GM23338 (cell line): ENCODE measurements at places on chromosomes 6 and 20.

- DNase-seq, result no peak
Measured at GRCh38 chr6:148906386-148906785, 159.6 kb downstream of the UST start.

- DNase-seq, result no peak
Measured at GRCh38 chr6:44203955-44204354, 12.8 kb upstream of the MYMX start.

DNA sequence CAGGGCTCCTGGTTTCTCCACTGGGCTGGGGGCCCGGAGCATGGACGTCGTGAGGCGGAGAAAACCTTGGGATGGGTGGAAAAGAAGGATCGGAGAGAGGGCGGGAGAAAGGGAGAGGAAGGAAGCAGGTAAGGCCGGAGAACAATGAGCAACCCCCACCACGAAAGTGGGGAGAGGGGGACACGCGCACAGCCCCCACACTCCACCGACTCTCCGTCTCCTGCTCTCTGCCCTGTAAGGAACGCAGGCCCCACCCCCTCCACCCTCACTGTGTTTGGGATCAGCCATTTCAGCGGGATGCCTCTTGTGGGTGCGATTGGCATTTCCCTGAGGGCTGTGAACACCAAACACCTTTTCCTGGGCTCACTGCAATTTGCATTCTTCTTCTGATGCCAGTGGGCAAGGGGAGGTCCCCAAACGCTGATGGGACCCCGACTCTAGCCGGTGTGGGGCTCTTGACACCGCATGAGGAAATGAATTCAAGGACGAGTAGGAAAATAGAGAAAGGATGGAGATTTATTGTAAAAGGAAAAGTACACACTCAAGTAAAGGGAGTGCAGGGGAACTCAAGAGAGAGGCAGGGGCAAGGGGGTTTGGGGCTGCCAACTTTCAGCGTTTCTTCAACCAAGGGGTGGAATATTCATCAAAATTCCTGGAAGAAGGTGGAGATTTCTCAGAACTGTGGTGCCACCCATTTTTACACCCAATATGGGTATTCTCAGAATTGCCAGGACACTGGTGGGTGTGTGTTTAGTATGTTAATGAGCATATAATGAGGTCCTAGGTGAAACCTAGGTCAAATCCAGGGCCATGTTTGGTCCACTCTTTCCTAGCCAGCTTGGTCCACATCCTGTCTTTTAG lies 13.1 kb upstream of the RAET1L start:
- peak; percentile 63 for DNase-seq

GRCh38 chr6:159331451-159331850 lies 162.3 kb downstream of the FNDC1 start:
- DNase-seq, result no peak

- DNase-seq, result no peak
Measured at GRCh38 chr6:122621638-122622037, 11.4 kb downstream of the PKIB start.

- no peak for DNase-seq
Measured at GRCh38 chr6:106560996-106561685, 68.2 kb downstream of the RTN4IP1 start.

GRCh38 chr20:53284696-53285095 lies 308.9 kb downstream of the ZNF217 start:
- no peak for DNase-seq

DNA sequence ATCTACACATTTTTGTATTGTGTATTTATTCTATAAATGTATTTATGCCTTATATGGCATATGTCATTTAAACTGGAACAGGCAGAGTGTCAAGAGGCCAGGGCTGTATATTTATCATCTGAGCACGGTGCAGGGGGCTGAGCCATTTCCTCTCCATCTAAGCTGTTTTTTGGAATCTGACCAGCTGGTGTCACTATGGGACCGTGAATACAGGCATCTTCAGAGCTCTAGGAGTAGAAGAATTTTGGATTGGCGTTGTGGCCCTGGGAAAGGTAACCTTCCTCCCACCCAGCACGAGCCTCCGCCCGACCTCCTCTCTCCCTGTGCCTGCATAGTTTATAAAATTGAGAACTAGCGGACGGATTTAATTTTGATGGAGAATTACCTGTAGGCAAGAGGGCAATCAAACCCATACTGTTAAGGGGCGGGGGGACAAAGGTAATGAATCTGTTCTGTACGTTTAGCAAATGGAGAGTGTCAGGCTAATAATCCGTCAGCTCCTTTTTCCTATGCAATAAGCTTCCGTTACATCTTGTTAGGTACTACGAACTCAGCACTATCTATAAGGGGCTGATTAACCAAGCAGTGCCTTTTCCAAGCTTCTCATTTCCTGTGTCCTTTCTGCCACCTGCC lies 29.0 kb upstream of the EEF1E1 start:
- peak; percentile 90 for DNase-seq

GRCh38 chr6:95847061-95847460 lies 168.7 kb upstream of the FUT9 start:
- DNase-seq, result peak; percentile 43

GRCh38 chr6:17714879-17715851 lies 8.4 kb upstream of the NUP153 start:
- no peak for DNase-seq

DNA sequence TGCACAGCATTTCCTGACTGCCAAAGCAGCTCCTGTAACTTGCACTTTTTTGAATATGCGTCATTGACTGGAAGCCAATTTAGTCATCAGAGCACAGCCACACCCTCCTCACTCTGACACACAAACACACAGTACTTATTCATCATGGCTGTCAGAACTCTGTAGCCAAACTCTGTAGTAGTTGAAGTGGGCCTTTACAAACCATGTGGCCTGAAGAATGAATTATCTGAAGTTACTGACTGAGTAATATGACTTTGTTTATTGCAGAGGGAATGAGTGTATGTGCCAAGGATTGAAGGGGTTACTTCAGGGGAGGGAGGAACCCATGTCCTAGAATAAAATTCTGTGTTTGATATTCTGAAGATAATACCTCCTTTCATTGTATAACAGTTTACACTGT lies 102.7 kb downstream of the FIG4 start:
- no peak for DNase-seq

DNA sequence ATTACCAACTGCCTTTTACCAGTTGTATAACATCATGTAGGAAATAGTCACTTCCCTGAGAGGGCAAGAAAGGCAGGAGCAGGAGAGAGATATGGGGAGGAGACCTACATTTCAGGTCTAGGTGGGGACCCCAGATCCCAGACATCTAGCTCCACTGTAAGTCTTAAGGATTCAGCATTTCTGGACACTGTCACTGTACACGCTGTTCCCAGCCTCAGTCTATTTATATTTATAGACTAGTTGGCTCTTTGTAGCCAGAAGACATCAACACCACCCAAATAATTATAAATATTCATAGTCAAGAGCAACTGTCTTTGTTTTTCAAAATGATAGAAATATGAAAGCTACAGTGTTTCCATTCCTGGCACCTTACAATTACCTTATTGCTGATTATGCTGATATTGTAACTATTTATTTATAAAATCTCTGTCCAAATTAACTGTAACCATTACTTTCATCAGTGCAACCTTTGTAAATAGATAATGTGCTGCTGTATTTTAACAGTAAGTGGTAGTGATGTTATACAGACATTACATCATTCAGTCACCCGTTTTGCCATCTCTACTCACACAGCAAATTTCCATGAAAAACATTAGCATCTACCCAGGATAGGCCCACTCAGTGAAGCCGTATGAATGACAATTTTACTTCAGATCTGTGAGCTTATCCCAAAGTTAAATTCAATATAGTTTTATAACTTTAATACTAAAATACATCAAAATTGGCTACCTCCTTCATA lies 162.8 kb downstream of the PTPRK start:
- DNase-seq, result no peak

DNA sequence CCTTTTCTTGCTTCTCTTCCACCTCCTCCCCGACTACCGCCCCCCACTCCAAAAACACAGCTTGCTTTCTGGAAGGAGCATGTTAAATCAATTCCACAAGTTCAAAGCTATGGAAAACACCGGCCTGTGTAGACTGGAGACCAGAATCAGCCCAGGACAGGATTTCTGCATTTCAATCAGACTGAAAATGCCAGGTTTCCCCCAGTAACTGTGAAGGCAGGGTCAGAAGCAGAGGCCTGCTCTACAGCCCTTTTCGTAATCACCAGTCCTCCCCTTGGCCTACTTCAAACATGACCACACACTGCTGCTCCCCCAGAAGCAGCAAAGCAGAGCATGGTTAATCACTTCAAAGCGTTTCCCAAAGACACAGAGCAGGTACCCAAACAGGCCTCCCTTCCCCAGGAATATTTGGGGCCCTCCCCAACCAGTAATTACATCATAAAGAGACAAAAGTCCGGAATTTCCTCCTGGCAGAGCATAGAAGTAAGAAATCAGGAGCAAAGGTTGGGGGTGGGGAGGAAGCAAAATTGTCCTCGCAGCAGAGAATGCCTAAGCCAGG lies 38.4 kb downstream of the ZMYND8 start:
- DNase-seq, result no peak

- DNase-seq, result no peak
Measured at GRCh38 chr6:149898966-149899365, 1.1 kb upstream of the RAET1E start.
